ENCODE measurements at places on chromosomes 7 and 10. TPM values are rescaled to one million over a fixed set of nuclear protein-coding genes. Genes with fewer than 3 reads are reported as not detected.

TMEM139 gene
- total RNA-seq: 2.6 TPM

- DNase-seq: no peak
These were observed 134.3 kb downstream of the PRKCQ start for GRCh38 chr10:6445671-6446316.

ANKRD2 gene
- total RNA-seq: not detected

DNA sequence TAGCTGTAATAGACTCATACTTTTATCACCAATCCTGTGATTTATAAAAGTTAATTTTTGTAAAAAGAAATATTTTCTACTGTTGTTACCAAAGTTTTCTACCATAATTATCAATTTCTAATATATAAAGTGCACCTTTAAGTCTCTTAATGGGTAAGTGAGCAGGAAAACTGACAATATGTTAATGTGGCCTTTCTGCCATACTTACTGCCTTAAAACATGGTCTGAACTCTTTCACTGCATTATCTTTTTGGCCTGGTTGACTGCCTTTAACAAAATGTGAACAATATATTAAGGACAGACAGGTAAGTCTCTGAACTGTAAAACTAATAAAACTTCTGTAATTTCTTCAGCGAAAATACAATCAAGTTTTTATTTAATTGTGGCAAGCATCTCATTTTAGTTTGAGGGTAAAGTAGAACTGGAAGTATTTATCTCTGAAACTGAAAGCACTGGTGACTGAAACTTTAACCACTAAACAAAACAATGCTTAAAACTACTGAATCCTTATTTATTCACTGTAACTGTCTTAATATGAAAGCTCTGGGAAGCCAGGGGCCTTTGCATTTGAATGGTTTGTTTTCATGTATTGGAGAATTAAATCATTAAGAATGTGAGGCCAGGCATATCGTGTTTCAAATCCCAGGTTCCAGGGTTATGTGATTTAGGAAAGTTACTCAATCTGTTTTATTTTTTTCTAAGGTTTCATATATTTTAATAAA lies 948.8 kb upstream of the POT1 start:
- no peak for DNase-seq

IFIT2 gene
- 1.4 TPM for total RNA-seq

DNA sequence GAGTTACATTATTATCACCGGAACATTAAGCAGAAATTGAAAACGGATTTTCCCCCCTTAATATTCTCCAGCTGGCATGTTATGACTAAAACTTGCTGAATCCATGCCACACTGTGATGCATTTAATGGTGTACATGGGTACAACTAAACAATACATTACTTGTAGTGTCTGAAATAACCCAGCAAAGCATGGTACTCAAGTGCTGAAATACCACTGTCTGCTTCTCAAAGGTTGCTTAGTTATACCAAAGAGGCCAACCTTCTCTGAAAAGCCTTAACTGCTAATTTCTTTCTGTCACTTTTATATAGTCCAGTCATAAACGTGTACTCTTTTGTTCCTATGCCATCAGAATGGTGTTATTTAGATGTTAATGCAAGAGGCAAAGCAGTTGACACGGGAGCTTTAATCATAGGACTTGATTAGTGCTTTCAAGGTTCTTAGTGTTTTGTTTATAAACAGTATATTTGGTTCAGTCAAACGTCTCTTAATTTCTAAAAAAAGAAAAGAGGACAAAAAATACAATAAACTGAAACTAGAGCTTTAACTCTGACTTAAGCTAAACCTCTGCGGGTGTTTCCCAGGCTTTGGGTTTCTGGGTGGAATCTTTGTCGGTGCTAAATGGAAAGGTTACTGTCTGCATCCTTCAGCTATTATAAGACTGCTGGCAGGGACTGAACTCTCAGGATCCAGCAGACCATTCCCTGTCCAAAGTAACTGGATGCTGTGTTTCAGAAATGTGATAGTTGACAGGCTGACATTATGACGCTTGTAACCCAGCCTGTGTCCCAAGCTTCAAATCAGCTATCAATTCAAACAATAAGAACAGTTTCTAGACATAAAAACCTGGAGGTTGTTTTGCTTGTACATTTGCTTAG lies 202.6 kb downstream of the PPP1R3A start:
- no peak for DNase-seq

NUTM2E gene
- 0.86 TPM for total RNA-seq

- no peak for DNase-seq
These were observed 16.4 kb upstream of the PDSS1 start for GRCh38 chr10:26681076-26681475.

DNA sequence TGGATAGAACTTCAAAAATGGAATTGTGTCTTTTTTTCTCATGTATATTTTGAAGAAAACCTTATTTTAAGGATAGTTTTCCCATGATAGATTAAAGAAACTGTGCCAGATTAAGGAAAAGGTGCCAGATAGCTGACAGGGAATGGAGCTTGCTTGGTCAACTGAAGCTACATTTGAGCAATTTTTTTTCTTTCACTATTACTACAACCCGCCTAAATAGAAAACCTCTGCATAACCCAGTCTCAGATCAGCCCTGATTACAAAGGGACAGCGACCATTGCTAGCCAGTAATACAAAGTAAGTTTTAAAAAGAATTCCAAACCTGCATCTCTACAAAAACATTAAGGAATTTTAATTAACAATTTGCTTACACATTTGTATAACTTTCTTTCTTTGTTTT lies 1123.4 kb upstream of the LRRTM3 start:
- DNase-seq: no peak
